ENCODE measurements at places on chromosomes 7 and 10.

- DNase-seq: no peak
Measured at GRCh38 chr7:140754506-140754905, 58.0 kb downstream of the NDUFB2 start.

- no peak for DNase-seq
Measured at GRCh38 chr7:138502023-138502767, 42.1 kb downstream of the TRIM24 start.

- no peak for DNase-seq
Measured at GRCh38 chr7:106459397-106460072, 174.8 kb upstream of the NAMPT start.

DNA sequence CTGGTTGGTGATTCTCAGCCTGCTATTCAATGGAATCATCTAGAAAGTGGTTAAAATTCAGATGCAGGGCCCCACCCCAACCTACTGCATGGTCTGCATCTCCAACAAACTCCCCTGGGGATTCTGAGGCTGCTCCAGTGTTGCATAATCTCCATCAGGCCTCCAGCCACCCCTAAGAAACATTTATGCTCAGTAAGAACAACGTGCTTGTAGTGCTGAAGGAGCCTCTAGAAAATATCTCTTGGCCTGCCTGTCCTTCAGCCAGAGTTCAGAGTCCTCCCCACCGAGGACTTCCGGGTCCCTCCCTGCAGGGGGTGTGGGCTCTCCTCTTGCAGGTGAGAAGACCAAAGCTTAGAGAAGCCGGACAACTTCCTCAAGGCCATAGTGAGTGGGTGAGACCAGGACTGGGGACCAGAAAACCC is 159.8 kb downstream of the SH3PXD2A start:
- DNase-seq: no peak

DNA sequence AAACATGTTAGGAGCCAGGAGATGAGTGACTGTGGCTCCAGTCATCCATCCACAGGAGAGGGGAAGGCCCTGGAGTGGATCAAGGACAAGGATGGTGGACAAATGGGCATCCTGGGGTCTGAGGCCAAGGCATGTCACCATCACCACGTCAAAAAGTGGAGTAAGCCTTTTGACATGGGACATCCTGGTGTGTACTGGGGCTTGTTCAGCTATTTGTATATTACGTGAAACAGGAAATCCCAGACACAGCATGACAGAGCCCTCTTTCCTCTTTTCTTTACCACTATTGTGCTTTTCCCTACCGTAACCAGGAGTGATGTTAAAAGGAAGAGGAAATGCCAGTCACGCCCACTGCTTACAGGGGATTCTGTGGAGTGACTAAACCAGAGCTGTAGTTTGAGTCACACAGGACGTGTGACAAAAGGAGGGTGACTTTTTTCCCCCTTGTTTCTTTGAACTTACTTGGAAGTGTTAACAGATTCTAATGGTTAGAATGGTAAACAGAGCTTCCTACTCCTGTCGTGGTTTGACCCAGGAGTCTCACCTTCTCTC is 15.4 kb downstream of the ACSL5 start:
- no peak for DNase-seq

GRCh38 chr7:71486856-71487628 is 355.1 kb downstream of the GALNT17 start:
- DNase-seq: no peak

DNA sequence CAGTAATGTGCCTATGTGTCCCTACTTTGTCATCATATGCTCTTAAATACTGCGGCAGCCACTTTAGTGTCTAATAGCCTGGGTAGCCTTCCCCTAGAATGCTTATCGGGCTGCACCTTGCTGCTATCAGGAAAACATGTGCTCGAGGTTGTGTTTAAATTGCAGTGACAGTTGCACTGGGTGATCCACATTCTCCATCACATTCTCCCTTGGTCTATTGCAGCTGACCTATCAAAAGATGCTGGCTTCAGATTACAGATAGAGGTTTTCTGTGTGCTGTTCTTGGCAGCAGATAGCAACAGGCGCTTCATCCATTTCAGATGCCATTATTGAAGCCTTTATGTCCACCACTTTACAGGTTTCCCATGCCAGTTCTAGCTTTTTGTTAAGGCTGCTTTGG is 130.1 kb upstream of the MDFIC start:
- DNase-seq: no peak

DNA sequence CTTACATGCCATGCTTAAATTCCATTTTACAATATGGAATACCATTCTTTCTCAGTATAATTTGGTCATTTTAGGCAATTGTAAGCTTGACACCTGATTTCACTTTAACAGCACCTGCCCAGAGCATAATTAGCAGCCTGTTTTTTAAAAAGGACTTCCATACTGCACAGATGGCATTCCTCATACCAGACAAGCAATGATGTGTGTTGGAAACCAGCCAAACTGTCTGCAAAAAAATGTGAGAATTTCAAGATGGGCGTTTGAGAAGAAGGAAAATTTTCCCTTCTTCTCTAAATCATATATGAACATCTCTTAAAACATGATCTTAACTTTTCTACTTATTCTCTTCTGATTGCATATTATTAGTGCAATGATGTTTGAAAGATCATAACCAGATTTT is 40.4 kb upstream of the AGMO start:
- no peak for DNase-seq

- no peak for DNase-seq
Measured at GRCh38 chr7:18268571-18268970, 227.0 kb upstream of the HDAC9 start.

DNA sequence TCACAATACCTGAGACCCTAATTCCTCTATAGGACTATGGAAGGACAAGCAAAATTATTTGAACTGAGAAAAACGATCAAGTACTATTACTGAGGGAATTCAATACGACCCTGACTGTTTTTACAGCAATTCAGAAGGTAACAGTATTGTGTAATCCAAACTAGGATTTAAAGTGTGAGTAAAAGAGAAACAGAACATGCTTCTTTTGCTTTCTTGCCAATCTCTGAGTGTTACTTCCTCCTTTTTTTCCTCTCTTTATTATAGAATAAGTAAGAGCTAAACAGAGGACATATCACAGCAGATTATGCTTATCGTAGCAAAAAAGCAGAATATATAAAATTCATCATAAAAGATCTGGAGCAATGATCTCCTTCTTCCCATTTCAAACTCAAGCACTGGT is 292.1 kb downstream of the THSD7A start:
- no peak for DNase-seq

DNA sequence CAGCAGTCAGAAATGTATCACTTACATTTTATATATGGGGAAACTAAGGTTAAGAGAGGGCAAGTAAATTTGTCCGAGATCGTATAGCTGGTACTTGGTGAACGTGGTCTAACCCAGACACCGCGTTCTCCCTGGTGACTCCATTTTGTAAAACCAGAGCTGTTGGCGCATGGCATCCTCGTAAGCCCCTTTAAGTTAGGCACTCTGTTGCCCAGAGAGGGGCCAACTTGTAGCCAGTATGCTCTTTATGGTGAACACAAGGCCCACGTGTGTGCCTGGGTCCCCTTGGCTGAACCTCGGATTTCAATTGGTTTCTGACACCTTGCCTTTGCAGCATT is 39.7 kb upstream of the ZNF518A start:
- no peak for DNase-seq

DNA sequence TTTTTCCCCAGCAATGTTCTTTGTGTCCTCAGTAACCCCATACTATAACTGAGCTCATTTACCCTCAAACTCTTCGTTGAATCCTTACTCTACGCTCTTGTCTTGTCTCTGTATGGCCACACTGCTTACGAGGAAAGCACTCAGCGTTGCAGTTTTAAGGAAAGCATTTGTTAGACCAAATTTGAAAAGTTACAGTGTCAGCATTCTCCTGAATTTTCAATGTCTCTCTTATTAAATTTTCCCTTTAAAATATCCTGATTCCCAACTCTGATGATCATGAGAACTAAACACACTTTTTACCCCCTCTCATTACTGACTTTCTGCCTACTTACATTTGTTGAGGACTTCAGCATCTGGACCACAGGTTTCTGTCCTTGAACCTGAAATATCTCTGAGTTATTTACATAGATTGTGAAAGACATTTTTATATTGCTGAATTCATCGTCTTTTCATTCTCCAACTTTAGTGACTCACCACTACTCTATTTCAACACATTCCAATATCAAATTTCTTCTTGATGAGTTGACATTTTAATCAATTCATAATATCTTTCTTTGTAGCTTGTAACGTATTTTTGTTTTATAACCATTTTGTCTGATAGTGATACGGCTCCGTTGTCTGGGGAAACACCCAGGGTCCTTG is 19.8 kb upstream of the VWDE start:
- DNase-seq: no peak

Measured in cortex of kidney (tissue), 1 donor.